Right lung (tissue), 10 donors: ENCODE measurements at places on chromosomes 5 and 9. TPM values are rescaled to one million over a fixed set of nuclear protein-coding genes. Genes with fewer than 3 reads are reported as not detected.

EGFL7 gene
- polyA plus RNA-seq = 96.3 TPM

SYK gene
- 19.6 TPM for polyA plus RNA-seq

OLFM1 gene
- 14.7 TPM for polyA plus RNA-seq

NUTM2F gene
- not detected for polyA plus RNA-seq

AK8 gene
- polyA plus RNA-seq = 4.0 TPM

RAPGEF1 gene
- polyA plus RNA-seq = 35.6 TPM

PDE8B gene
- polyA plus RNA-seq = 7.1 TPM

GRCh38 chr5:24177821-24178220, 467.0 kb downstream of the CDH10 start:
- DNase-seq = no peak

- DNase-seq = no peak
These were observed 23.4 kb upstream of the ARAP3 start for GRCh38 chr5:141705469-141705868.

- DNase-seq = no peak
These were observed 13.7 kb downstream of the EHMT1 start for GRCh38 chr9:137632230-137633161.

DNA sequence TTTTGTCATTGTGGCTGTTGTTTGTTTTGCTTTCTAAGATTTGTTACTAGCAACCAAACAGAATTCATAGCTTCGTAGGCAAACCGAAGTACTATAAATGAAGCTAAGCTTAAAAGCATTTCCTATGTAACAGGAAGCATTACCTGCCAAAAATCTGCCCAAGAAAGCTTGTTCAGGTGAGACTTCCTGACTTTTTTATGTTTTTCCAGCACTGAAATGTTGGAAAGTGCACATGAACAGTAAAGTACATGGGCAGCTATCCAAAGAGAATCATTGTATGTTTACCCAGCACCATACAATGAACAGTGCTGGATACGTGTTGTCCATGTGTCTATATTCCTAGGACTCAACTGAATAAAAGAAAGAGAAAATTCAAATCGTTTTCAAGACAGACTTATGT, 247.1 kb downstream of the NFIB start:
- no peak for DNase-seq

DNA sequence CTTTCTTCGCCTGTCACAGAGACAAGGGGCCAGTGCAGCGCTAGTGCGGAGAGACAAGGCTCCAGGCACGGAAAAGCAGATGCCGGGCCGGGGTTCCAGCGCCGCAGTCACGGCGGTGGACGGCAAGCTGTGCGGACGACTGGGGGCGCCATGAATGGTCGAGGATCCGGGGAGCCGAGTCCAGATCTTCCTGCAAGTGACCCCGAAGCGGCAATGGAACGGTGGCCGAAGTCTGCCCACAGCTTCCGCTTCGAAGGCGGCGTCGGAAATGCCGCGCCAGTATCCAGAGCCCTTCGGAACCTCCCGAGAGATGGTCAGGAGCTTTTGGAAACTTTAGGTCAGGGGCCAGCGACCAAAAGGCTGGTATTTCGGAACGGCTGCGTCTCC, 601 bp upstream of the FAF2 start:
- no peak for DNase-seq

- DNase-seq = peak; percentile 69
These were observed 123.7 kb downstream of the C9orf50 start for GRCh38 chr9:129497005-129497812.

GRCh38 chr9:134444038-134444315, 117.7 kb downstream of the RXRA start:
- no peak for DNase-seq

DNA sequence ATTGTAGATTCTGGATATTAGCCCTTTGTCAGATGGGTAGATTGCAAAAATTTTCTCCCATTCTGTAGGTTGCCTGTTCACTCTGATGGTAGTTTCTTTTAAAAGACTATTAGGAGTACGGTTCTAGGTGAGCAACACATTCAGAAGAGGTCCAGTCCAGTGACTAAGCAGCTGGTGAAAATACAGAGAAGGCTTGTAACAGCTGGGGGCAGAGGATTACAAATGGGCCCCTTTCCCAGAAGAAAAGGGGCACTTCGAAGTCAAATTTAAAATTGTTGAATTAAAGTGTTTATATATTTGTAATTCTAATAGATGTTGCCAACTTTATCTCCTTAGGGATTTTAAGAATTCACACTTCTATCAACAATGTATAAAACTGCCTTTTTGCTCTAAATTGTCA, 720.5 kb downstream of the TLE4 start:
- no peak for DNase-seq

GRCh38 chr9:73667749-73668148, 516.1 kb downstream of the ANXA1 start:
- DNase-seq = no peak

DNA sequence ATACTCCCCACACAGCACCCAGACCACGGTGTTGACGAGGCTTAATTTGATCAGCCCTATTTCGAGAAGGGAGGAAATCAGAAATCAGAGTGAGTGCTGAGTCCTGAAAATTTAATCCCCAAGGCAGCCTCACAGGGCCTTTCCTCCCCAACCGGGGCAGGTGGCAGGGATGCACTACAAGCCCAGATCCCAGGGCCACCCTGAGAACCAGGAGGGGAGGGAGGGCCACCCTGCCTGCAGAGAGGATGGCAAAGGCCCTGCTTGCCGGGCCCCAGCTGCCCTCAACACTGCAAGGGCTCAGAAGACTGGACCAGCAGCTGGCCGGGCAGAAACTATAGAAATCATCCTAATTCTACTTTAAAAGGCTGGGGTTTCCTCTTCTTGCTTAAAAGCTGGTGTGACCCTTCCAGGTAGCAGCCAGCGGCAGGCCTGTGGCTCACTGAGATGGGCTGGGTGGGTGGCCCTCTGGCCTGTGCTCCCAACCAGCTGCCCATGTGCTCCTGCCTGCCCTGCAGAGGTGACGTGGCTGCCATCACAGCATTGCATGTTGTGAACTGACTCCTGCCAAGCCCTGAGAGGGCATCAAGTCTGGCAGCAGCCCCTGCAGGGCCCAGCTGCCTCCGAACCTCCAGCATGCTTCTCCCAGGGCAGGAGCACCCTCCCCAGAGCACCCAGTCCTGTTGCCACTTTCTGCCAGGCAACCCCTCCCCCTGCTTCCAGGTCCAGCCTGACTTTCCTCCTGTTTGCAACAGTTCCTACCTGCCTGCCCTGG, 122.8 kb downstream of the ADAMTS2 start:
- DNase-seq = no peak

GRCh38 chr9:79768194-79768593, 196.4 kb downstream of the TLE4 start:
- DNase-seq = no peak

GRCh38 chr9:98867429-98868168, 60.1 kb downstream of the GALNT12 start:
- no peak for DNase-seq

DNA sequence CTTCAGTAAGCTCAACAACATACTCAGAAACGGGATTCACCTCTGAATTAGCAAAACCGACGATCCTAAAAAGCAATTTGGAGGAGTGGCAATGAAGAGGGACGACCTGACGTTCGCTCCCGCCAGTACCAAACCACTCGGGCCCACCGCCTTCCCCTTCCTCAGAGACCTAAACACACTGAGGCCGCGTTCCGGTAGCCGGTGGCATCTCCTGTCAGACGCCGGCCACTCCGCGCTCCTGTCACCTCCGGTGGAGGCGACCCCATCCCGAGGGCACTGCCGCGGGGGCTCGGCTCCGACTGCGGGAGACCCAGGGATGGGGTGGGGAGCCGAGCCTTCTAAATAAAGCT, 617 bp downstream of the PPP6C start:
- DNase-seq = no peak

DNA sequence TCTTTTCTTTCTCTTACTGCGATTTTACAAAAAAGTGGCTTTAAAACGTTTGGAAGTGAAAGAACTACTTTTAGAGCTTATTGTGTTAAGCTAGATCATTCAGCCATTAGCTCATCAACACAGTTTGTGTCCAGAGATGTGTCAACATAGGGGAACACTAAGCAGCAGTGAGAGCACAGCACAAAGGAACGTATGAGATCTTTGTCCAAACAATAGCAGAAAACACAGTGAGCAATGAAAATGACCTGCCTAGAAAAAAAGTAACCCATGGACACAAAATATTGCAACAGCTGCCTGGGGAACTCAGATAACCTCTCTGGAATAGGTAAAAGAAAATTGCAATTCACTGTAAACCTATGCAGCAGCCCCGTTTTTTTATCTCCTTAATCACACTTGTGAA, 372.5 kb downstream of the ARHGEF28 start:
- DNase-seq = no peak

GRCh38 chr5:135842737-135843136, 8.3 kb downstream of the SLC25A48 start:
- no peak for DNase-seq

DNA sequence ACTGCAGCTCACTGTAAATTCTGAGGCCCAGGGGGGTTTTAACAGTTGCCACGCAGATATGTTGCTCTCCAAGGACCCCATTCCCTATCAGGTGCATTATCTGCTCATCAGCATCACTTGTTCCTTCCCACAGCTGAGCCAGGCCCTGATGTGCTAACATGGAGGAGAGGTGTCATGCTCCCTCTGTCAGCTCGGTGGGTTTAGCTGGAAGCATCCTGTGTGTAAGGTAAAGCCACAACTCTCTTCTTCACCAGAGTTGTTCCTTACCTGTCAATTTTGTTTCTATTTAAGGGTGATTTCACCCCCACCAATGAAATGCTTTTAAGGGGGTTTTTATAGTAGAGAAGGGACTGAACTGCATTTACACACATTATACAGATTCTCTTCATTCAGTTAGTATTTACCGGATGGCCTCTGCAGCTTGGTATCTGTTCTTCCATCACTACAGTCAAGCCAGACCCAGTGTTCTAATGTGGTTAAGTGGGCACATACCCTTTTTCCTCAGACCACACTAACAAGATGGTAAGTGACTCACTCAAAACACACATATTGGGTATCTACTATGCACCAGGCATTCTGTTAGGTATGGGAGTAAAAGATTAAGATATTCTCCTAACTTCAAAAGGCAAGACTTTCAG, 205.4 kb downstream of the DCP2 start:
- DNase-seq = no peak

DNA sequence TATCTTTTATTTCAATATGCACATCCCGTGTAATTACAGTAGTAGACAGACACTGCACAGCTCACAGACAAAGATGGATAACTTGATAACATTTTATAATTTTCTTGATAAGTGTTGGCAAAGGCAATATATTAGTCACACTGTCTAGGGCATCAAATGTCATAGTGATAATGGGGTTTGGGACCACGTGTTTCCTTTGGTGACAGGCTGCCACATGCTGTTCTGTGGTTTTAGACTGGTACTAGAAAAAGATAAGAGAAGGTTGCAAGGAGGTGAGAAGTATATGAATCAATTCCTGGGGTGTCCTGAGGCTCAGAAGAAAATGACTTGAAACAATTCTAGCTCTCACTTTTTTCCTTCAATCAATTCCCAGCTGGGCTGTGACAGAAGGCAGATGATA, 258.8 kb upstream of the CHD1 start:
- DNase-seq = no peak

DNA sequence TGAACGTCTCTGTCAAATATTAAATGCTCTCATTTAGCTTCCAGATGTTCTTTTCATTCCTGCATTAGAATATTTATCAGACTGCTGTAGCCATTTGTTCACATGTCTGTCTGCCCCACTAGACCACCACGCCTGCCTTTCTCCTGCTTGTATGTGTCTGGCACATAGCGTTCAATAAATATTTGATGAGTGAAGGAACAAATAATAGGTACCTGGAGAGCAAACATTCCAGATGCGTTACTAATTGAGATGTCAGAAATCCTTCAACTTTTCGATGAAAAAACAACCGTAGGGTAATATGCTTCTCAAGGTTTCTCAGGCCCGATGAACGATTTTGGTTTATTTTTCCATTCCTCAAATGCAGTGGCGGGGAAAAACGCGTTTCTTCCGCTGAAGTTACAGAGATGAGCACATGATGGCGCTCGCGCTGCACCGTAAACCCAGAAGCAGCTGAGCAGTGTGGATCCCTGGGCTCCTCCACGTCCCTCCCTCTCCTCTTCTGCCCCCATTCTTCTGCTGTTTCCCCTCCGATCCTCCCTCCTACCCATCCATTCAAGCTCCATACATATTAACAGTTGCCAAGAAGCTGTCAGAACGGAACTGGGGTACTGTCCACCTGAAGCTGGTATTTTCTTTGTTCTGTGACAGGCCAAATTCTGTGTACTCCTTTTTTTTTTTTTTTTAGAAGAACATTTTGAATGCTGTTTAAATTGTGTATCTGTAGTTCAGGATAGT, 245.4 kb downstream of the MPDZ start:
- peak; percentile 83 for DNase-seq

DNA sequence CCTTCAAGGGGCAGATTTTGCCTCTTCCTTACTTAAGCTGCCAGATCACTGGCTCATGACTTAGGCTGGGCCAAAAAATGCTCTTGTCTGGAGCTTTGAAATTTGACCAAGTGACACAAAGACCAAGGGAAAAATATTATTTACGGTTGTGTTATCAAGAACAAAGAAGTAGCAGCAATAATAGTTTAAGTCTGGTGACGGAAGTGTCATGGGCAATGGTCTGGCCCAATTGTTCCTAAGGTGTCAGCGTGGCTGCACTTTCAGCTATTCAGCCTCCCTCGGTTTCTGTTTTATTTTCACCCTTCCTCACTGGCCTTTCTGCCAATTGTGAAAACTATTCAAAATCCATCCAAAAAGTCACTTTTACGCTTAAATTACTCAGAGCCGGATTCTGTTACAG, 185.3 kb downstream of the CDH18 start:
- DNase-seq = no peak

DNA sequence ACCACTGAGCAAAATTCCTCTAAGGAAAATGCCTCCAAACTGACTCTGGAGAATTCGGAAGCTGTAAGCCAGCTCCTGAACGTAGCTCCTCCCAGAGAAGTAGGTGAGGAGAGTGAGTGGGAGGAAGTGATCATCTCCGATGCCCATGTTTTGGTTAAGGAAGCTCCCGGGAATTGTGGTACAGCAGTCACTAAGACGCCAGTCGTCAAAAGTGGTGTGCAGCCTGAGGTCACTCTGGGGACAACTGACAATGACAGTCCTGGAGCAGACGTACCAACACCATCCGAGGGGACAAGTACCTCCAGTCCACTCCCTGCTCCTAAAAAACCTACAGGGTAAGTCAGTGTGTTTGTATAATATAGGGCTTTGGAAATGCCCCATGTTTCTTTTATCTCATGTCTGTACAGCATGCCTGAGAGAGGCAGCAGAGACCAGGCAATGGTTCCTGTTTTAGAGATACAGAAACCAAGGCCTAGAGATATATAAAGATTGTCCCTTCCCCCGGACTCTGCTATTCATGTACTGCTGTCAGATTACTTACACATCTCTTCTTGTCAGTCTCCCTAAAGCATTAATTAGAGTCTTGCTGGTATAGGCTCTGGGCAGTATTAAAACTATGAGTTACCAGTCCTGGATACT, 23.9 kb downstream of the HMGXB3 start:
- DNase-seq = no peak
